ENCODE measurements at places on chromosomes 6 and 20.
A peak's percentile ranks its signal among the peaks of the same experiment; 100 is the strongest.

GRCh38 chr6:163260111-163260895, 154.2 kb upstream of the QKI start:
- DNase-seq, result no peak

- no peak for DNase-seq
Observed at GRCh38 chr6:108163267-108163643, 2.6 kb upstream of the NR2E1 start.

DNA sequence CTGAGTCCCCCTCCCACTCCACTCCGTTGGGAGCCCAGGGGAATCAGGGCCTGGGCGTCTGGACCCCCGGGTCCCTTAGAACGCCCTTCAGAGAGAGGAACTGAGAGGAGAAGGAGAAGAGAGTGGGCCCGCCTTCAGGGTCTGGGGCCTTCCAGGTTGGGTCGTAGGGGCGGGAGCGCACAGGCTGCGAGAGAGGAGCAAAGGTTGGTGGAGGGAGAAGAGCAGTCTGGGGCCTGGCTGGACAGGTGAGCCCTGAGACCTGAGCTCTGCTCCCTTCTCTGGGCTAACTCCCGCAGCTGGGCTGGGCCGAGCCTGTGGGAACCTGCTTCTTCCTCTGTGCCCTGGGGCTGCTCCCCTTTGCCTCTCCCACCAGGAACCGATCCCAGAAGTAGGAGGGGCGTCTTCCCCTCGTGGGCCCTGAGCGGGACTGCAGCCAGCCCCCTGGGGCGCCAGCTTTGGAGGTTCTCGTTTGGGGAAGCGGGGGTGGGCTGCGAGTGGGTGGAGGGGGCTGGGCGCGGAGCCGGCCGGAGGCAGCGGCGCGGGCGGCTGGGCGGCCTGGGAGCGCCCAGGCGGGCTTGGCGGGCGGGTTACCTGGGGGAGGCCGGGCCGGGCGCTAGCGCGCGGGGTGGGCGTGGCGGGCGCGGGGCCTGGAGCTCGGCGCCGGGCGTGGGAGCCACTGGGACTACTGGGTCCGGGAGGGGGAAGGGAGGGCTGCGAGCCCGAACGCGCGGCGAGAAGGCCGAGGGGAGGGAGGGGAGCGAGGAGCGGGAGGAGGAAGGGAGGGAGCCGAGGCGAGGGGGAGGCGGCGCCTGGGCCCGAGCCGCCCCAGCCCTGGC, at the start of gene DDR1:
TSS of gene DDR1 (plus strand) at position 835 of the 836 bp plus-strand sequence. CDS start 4,211 bp downstream, outside the sequence.
- peak; percentile 6 for DNase-seq

DNA sequence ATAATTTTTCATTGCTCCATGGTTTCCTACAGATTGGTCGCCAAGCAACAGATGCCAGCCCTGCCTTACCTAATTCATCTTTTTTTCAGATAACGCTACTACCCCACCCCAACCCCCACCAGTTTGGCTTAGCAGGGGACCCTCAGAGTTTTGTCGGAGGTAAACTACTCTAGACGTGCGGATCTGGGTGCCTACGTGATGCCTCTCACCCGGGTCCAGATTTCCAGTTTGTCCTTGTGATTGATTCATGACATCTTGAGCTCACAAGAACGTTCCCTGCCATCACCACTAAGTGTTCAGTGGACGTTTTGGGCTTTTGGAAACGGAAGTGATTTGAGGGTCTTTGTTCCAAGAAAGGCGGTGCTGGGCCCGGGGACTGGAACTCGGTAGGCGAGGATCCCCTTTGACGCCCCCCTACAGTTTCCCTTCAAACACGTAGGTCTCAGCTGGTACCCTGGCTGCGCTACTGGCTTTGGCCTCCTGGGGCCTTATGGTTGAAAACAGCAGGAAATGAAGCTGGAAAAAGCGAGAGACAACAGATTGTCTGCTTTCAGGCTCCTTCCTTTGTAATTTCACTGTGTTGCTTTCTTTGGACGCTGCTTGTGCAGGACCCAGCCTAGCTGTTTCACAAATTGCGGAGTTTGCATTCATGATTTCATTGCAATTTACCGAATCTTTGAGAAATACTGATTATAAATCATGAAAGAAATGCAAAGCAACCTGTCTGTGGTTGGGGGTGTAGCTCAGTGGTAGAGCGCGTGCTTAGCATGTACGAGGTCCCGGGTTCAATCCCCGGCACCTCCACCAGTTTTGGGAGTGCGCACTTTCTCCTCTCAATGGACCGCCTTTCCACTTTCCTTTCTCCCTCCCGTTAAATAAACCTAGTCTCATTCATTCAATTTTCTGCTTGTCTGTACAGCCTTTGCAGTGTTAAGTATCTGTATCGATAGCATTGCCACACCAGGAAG, 81.0 kb downstream of the GPX5 start:
- no peak for DNase-seq

- DNase-seq, result no peak
Observed at GRCh38 chr6:111818539-111819226, 54.6 kb downstream of the FYN start.

DNA sequence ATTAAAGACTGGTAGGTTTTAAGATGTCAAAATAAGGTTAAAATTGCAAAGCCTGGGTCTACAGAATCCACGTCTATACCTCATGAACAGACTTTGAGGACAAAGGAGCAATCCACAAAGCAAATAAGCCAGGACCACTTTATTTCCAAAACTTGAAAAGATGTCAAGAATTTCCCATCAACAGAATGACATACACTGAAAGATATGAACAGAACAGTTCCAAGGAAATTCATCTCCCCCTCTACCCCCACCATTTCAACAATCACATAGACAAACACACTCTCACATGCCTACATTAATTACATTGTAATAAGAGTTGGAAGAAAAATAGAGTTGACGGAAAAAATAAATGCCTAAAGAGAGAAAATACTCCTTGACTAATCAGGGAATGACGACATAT, 45.2 kb upstream of the NHSL1 start:
- no peak for DNase-seq

DNA sequence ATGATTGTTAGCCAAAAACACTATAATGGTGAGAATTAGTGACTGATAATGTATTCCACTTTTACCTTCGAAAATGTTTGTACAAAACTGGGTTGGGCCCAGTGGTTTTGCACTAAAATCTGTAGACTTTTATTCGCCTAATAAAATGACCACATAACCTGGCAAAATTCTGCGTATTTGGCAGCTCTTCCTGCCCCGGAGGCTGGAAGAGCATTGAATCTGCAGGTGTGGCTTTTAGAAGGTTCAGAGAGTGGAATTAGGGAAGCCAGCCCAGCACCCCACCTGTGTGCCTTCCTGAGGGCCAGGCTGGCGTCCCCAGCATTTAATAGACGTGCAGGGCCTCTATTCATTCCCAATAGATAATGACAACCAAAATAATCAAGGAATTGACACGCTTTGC, 256.7 kb downstream of the UST start:
- DNase-seq, result no peak

DNA sequence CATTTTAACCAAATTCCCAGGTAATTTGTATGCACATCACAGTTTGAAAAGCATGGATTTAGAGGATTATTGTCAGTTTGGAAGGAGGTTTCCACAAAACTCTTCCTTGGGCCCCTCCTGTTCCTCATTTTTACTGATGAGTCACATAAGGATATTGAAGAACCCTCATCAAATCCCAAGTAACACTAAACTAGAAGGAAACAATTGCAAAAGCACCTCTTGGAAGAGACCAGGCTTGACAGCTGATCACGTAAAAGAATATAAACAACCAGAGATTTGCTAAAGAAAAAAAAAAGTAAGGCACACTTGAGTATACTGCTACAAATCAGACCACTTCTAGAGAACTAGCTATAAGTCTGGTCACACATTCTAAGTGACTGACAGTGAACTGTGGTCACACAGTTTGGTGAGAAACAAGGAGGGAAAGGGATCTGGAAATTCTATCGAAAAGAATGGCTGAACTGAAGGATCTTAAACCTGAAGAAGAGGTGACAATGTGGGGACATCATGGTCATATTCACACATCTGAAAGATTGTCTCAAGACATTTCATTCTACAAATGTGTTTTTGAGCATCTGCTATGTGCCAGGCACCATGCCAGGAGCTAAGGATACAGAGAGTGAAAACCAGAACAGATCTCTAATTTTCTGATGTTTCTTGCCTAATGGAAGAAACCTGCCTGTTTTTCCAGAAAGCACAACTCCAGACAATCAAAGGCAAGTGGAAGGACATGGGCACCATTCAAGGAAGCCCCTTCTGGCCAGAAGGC, 24.1 kb downstream of the ZHX3 start:
- no peak for DNase-seq

- DNase-seq, result no peak
Observed at GRCh38 chr6:126631363-126631762, 291.4 kb downstream of the CENPW start.

- no peak for DNase-seq
Observed at GRCh38 chr20:61759286-61760065, 306.2 kb downstream of the TAF4 start.

DNA sequence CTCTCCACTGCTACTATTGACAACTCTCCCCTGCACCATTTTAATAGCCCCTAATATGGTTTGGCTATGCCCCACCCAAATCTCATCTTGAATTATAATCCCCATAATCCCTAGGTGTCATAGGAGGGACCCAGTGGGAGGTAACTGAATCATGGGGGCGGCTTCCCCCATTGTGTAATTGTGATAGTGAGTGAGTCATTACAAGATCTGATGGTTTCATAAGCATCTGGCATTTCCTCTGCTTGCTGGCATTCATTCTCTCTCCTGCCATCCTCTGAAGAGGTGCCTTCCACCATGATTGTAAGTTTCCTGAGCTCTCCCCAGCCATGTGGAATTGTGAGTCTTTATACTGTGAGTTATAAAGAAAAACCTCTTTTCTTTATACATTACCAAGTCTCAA, 74.1 kb upstream of the TCF21 start:
- no peak for DNase-seq

- DNase-seq, result no peak
Observed at GRCh38 chr6:112502351-112503090, 155.4 kb downstream of the RFPL4B start.

DNA sequence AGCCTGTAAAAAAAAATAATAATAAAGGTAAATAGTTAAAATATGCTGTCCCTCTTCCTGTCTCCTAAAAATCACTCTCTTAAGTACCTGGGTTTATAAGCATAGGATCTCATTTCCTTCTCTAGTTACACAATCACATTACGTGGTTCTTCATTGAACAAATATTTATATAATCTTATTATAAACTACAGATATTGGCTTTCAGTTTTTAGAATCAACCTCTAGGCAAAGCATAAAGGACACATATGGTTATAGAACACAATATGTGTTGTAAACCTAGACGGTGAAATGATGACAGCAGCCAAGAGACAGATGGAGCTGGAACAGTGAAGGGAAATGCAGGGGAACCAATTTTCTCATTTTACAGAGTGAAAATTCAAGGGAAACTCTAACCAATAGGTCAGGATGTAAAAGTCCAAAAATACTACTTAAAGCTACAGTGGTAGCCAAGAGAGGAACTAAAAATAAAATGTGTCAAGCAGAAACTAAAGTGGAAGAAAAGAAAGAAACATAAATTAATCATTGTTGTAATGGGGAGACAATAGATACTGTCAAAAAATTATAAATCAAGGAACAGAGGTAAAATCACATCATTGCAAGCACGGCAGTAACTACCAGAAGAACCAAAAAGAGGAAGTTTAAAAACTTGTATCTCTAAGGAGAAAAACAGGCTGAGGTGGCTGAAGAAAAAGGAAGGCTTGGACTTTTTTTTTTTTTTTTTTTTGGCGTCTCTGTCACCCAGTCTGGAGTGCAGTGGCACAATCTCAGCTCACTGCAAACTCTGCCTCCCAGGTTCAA, 82.8 kb upstream of the CDYL start:
- no peak for DNase-seq

DNA sequence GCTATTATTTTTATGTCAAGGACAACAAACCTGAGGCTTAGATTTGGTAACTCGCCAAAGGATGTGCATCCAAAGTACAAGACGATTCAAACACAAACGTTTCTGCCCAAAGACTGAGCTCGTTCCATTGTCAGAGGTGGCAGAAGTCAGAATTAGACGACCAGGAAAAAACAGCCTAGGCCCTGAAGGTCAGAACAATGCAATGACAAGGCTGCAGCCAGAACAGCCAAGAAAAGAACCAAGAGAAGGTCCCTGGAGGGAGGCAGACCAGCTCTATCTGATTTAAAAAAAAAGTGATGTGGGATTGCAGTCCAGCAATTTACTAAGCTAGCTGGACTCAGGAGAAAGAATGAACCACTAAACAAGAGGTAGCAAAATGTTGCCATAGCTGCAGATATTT, 54.2 kb downstream of the NCOA7 start:
- no peak for DNase-seq

- DNase-seq, result no peak
Observed at GRCh38 chr6:106908386-106908840, 66.1 kb downstream of the CD24 start.

DNA sequence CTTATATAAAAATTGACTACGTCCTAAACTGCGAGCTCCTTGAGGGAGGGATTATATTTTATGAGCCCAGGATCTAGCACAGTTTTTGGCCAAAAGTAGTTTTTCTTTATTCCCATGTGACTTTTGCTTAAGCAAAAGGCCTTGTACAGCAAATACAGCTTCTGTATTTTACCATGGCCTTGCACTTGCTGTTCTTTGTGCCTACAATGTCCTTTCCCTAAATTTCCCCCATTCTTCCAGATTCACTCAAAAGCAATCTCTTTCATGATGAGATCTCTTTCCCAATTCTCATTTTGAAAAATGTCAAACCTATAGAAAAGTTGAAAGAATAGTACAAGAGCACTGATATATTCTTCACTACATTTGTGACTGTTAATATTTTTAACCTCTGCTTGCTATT, 4.8 kb upstream of the IGF2R start:
- DNase-seq, result no peak

DNA sequence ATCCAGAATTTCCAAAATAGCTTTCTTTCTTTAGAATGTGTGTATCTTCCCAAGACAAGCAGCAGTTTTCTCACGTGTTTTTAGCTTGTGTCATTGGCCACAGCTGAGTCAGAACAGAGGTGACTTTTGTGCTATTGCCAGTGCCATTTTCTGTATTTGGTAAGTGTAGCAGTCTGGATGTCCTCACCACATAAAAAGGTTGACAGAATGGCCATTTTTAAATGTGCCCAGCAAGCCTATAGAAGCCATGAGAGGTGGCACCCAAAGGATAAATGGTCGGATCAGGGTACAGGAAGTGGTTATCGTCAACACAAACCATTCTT, 269.5 kb upstream of the HSF2 start:
- DNase-seq, result no peak

GRCh38 chr6:151675746-151676459, 131.6 kb upstream of the ESR1 start:
- DNase-seq, result no peak

Measured in bone marrow (tissue), 2 donors.